Stimulated activated CD8-positive, alpha-beta memory T cell treated with anti-CD3 and anti-CD28 coated beads, Interleukin-4, amount 100 ng/mL, for 1 hour (primary cell): ENCODE measurements at places on chromosomes 7 and 10.

DNA sequence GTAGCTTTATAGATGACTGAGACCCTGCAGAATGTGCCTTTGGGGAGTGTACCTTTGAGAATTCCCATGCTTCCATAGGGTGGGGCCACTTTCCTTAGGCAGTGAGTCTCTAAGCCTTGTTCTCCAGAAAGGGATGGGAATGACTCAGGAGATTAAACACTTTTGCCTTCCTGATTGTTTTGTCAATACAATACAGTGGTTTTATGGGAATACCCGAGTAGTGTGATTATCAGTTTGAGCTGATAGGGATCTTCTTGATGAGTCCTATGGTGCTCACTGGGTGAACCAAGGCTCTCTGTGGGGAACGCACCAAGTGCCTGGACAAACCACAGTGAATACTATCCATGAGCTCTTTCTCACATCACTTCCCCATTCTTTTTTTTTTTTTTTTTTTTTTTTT lies 6.3 kb downstream of the MYOF start:
- DNase-seq = no peak

- no peak for DNase-seq
These were observed 100.1 kb downstream of the CYTH3 start for GRCh38 chr7:6172224-6172909.

DNA sequence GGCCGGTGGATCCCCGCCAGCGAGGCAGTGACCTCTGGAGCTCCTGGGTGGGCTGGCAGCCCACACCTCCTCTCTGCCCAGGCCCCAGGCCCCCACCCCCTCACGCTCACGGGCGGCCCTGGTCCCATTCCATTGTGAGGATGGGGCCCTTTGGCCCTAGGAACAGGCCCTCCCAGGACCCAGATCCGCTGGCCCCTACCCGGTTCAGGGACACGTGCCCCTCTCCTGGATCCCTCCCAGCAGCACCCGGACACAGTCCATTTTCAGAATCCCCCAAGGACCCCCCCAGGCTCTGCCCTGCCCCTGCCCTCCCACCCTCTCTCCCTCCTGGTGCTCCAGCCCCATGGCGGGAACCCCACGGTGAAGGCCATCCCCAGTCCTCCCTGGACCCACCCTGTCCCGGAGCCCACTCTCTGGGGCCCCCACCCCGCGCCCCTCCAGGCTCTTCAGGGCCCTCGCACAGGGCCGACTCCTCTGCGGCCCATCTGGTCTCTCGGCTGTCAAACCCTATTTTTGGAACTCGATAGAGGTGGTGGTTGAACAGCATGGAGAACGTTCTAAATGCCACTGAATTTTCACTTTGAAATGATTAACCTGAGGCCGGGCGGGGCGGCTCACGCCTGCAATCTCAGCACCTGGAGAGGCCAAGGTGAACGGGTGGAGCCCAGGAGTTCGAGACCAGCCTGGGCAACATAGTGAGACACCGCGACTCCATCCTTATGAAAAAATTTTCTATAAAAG lies 8.1 kb downstream of the ADAP1 start:
- DNase-seq = no peak

- DNase-seq = no peak
These were observed 1.3 kb upstream of the CLDN4 start for GRCh38 chr7:73829505-73829904.

DNA sequence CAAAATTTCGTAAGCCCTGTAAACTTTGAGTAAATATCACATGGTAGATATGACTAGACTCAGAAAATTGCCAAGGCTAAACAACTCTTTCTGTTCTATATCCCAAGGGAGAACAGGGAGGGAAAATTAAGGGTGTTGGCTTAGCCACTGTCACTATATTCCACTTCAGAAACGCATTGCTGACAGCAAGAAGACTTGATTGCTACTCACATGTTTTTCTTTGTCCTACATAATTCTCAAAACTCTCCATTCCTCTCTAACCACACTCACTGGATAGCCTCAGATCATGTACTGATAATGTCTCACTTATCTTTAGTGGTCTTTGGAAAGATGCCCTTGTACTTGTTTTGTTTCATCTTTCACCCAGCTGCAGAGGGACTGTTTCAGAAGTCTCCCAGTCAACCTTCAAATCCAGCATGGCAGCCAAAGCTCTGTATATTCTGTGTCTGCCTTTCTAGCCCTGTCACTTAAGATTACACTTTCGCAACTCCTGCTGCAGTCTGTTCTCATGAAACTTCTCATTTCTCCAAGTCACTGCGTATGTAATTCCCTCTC lies 582.4 kb upstream of the FZD8 start:
- DNase-seq = no peak

DNA sequence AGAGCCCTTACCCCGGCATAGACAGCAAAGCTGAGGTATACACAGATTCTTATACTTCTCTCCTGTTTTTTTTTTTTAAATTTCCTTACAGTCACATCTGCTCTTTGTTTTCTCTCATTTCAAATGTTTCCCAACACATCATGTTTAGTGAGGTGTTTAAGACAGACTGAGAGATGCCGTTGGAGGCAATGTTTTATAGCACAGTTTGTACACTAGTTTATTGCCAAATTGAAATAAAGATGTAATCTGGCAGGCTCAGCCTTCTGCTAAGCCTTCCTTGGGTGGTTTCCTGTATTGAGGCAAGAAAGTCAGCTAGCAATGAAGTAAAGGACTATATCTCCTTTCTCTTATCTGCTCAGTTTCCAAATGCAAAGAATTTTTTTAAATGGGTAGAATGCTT lies 393.4 kb downstream of the SORCS1 start:
- DNase-seq = no peak

- no peak for DNase-seq
These were observed 63.2 kb downstream of the PARP12 start for GRCh38 chr7:139999516-139999915.

DNA sequence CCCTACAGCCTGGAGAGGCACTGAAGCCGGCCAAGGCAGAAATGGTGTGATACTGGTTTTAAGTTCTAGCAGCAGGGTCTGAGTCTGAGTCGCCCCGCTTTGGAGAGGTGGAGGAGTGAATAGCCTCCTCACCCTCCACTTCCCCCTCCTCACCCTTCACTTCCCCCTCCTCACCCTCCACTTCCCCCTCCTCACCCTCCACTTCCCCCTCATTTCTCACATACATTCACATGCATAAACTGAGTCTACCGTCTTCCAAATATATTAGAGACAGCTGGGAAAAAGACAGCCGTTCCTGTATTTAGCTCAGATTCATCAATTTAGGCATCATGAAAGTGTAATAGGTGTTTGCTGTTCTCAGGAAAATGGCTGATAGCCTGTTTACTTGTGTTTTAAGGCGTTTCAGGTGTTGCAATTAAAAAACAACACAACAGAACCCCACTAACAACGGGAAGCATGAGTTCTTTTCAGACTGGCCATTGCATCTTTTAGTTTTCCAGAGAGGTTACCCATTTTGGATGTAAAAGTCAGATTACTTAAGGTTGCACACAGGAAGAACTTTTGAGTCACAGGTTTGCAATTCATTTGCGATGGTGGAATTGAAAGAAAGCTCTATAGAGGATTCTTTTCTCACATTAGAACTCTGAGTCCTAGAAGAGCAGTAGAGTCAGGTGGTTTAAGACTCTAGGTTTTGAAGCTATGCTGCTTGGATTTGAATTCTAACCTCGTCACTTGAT lies 861 bp downstream of the NRBF2 start:
- DNase-seq = no peak

DNA sequence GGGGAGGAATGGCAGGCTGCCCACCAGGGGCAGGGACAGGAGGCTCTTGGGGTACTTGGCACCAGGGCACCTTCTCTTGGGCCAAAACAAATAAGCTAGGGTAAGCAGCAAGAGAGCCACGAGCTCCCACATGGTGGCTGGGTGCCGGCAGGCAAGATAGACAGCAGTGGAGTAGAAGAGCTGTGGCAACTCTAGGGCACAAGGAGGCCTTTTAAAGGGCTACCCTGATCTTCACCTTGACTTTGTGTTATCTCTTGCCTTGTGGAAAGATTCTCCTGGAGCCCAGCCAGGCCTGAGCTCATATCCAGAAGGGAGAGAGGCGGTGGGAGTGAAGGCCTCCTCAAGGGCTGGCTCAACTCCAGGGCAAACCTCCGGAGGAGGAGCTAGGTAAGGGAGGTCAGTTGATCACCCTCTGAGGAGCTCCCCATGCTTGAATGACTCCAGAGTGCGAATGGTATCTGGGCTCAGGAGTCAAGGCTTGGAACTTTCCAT lies at the start of gene CYP17A1:
CYP17A1 (minus strand) TSS at position 184 of the 492 bp plus-strand sequence; CDS start at position 132, 52 bp downstream.
- no peak for DNase-seq

- no peak for DNase-seq
These were observed 29.0 kb downstream of the CUBN start for GRCh38 chr10:17100586-17100985.

GRCh38 chr7:151829707-151830106 lies 47.2 kb downstream of the PRKAG2 start:
- no peak for DNase-seq

DNA sequence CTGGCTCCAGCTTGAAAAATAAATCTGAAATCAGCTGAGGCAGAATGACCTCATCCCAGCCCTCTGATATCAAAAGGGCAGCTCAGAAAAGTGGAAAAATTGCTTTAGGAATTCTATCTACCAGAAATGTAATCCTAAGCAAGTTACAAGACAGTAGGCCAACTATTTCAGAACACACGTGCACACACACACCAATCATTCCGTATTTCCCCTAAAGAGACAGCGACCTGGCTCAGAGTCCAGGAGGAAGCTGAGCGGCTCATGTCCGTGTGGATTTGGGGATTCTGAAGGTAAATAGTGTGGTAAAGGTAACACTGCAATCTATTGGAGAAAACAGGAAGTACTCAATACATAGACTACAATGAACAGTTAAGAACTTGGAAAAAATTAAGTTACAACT lies 288.2 kb downstream of the CALN1 start:
- no peak for DNase-seq
